T-helper 9 cell (primary cell): ENCODE measurements at places on chromosomes 1 and 21.

GRCh38 chr1:34786521-34787325 is 5.7 kb downstream of the GJB3 start:
- peak; percentile 47 for DNase-seq

GRCh38 chr1:115282807-115283208 is 55.2 kb downstream of the NGF start:
- DNase-seq, result no peak

- DNase-seq, result no peak
Measured at GRCh38 chr1:166840309-166841274, 1.3 kb downstream of the POGK start.

DNA sequence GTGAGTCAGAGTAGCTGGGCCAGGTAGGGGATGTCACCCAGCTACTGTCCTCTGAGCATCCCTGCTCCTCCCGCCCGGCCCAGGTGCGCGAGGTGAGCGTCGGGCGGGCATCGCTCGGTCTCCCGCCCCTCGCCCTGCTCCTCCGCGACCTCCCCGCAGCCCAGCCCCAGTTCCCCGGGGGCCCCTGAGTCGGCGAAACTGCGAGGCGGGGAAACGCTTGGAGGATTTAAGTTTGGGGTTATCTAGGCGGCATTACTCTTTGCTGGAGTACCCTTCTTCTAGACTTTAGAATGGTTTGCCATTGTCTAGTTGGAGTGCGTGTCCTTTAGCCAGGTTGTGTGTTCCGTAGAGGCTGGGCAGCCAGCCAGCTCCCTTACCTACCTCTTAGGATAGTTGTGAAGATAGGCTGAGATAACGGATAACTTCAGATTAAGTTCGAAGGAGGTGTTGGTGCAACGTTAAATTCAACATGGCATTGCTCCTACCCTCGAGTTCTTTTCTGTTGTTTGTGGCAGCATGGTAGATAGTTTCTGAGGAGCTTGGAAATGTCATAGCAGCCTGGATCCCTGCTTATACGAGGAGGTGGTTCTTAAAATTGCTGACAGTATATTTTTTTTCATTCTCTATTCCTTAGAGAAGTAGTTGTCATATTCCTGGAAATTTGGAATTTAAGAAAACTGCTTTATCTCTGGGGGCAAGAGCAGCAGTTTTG is 697 bp downstream of the AGO3 start:
- no peak for DNase-seq

- DNase-seq, result no peak
Measured at GRCh38 chr1:119964673-119965363, 68.5 kb upstream of the ADAM30 start.

DNA sequence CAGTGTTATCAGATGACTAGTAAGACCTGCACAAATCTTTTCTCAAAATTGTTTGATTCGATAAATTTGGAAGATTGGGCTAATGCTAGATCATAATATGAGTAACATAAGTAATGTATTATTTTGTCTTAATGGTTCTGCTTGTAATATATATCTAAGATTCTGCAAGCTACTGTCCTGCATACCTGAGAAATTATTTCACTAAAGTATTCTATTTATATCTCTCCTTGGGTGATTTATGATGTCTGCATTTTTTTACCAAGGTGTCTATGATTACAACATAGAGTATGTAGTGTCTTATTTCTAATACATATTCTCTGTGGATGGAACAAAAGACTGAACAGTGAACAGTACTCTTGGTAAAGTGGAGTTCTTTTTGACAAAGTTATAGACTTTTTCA is 166.6 kb downstream of the CLEC20A start:
- DNase-seq, result no peak

GRCh38 chr1:91731815-91732214 is 154.1 kb downstream of the TGFBR3 start:
- peak; percentile 13 for DNase-seq

- no peak for DNase-seq
Measured at GRCh38 chr1:212482637-212483441, 50.1 kb downstream of the NENF start.

- no peak for DNase-seq
Measured at GRCh38 chr1:160657250-160657781, 10.5 kb upstream of the SLAMF1 start.

- DNase-seq, result no peak
Measured at GRCh38 chr1:31725134-31725533, 21.3 kb upstream of the COL16A1 start.

DNA sequence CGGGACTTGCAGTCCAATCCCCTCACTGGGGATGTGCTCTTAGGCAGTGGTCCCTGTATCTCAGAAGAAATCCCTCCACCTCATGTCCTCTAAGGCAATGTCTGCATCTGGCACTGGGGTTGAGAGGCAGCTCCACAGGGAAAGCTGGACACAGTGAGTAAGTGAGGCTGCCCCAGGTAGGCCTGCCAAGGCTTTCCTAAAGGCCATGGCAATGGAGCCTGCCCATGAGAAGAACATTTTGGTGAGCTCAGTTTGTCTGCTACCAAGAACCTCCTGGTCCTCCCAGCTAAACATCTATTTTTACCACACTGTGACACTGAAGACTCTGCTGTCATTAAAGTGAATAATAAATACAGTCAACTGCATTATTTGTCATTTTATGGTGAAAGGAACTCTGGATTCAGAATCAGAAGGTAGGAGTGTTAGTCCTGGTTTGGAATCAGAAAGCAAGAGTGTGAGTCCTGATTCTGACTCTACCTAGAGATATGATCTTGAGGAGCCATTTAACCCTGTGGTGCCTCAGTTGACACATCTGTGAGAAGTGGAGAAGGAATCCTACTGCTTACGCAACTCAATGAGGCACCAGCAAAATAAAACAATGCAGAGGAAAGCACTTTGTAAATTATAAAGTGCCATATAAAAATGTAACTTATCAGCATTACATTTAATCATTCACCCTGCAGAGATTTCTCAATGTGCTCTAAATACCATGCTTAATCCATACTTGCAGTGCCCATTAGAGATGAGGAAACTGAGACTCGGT is 41.0 kb downstream of the TBX15 start:
- DNase-seq, result no peak

DNA sequence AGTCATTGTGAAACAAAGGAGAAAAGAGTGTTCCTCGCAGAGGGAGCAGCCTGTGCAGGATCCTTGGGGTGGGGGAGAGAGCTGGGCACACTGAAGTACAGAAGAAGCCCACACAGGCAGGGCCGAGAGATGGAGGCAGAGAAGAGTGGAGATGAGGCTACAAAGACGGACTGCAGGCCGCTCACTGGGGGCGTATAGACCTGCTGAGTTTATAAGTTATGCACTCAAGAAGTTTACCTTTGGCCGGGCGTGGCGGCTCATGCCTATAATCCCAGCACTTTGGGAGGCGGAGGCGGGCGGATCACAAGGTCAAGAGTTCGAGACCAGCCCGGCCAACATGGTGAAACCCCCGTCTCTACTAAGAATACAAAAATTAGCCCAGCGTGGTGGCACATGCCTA is 7.6 kb upstream of the SLAMF9 start:
- no peak for DNase-seq

GRCh38 chr21:17189963-17190362 is 322.9 kb upstream of the CXADR start:
- DNase-seq, result no peak

DNA sequence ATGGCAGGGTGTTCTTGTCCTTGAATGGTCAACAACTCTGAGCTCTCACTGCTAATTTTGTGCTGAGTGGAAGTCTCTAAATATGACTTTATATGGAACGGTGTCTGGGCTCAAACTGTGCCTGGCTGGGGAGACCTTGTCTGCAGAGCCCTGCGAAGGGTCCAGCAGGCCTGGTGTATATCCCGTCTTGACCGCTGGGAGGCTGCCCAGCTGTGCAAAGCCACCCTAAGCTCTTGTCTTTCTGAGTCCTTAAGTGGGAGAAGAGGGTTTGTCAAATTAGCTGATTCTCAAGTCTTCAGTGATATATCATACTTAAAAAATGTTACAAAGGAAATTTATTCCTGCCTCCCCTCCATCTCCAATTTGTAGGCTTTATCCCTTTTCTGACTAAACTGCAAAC is 198.7 kb downstream of the KCNJ6 start:
- no peak for DNase-seq

GRCh38 chr1:84720221-84720780 is 30.0 kb upstream of the SSX2IP start:
- DNase-seq, result no peak

DNA sequence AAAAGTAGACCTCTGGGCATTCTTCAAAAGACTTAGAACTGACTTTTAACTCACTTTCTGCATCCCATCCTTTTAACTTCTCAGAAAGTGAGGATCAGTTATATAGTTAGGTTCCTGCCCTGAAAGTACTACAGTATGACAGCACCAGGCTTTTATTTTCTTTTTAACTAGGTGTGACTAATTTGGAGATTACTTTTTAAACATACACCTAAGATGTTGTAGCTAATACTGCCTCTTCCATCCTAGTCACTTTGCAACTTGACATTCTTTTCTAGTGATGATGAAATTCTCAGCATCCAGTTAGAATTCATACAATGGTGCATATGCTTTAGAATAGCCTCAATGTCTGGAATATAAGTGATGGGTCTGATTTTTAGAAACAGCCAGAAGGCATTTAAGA is 24.6 kb downstream of the RUNX1 start:
- no peak for DNase-seq

DNA sequence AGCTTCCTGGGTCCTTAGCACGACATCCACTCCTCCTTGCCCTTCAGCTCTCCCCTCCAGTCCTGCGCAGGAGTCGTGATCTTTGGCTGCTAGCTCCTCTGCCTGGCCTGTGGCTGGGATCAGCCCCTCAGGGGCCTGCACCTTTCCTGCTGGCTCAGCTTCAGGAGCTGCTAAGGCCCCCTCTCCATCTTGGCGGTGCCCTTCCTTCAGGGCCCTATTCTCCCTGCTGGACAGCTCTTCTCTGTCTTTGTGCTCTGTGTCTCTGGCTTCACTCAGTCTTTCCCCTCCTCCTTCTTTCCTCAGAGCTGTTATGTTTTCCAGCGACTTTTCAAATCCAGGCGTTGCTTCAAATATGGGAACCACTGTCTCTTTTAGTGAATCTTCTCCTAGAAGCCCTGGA is 59.5 kb upstream of the LRRC53 start:
- DNase-seq, result no peak

GRCh38 chr1:206909161-206909882 is 12.1 kb downstream of the IL24 start:
- peak; percentile 48 for DNase-seq

DNA sequence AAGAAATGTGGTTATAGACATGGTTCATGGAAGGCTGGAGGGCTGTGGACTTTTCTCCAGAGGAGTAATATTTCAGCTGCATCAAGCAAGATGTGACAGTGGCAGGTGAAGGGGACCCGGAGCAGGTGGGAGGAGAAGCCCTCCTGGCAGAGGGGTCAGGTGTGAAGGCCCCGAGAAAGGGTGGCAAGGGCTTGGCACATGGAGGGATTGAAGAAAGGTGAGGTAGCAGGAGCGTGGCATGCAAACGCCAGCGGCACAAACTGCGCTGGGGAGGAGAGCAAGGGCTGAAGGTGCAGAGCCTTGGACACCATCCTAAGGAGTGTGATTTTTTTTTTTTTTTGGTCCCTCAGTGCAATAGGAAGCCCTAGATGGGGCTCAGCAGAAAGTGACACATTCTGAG is 244.6 kb downstream of the TOMM20 start:
- no peak for DNase-seq

- peak; percentile 58 for DNase-seq
Measured at GRCh38 chr1:204151552-204152309, at the start of gene ETNK2. ETNK2 (minus strand) TSS chr1:204152044; CDS start chr1:204151852, 192 bp downstream.

DNA sequence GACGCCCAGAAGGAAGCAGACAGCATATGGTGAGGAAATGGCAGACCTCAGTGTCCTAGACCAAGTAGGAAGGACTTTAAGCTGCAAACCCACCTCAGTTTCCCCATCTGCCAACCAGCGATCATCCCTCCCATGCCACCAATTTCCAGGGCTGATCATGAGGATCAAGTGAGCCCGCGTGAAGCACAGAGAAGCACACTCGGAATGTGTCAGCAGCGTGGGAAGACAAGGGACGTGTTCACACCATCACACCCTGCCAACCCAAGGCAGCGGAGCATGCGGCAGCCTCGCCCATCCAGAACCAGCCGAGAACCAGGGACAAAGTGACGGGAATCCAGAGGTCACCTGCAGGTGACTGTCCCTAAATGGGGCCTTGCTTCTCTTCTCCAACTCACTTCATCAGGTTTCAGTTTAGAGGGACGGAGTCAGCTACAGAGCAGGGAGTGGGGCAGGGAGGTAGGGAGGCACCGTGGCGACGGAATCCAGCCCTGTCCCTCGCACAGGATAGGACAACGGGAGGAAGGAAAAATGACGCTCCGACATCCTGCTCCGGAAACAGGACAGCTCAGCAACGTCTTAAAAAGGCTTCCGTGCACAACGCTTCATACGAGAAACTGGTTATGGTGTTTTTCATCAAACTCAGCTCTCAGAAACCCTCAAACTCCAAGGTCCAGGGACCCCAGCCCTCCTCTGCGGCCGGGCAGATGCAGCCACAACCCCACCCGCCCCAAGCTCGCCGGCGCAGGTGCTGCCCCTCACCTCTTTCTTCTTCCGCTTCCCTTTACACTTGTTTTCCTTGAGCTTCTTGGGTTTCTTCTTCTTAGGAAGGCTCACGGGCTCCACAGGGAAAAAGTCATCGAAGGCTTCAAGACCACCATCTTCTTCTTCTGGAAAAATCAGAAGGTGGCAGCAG is 12.5 kb downstream of the CHD5 start:
- no peak for DNase-seq

- DNase-seq, result no peak
Measured at GRCh38 chr1:200346700-200347099, 63.1 kb downstream of the ZNF281 start.

DNA sequence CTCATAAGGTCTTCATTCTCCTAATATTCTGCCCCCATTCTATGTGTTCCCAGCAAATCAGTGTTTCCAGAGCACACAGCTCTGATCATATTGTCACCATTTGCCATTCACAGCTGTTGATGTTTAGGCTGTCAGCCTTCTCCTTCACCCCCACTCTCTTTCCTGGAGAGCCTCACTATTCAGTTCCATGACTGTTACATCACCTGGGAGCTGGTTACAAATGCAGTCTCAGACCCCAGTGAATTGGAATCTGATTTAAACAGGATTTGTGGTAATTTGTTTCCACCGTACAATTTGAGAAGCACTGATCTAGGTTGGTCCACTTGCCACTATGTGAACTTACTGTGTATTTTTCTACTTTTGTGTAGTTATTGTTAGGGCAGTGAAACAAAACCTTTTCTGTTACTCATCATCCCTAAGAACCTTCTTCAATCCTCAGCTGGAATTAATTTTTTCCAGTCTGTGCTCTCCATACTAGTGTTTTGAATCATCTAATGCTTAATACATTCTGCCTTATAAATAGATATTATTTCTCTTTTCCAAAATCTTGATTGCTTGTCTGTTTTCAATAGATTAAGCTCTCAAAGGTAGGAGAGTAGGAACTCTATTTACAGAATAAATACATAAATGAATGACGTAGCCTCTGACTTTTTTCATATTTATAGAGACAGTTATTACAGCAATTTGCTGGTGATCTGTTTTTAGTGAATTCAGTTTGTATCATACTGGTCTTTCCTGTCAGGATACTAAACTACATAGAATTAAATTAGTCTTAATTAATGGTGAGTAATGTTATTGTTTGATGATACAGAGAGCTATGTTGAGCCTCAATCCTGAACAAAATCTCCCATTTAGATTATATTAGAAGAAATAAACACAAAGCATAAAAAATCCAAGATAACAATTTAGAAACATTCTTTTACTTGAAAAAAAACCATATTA is 8.1 kb downstream of the SNX7 start:
- no peak for DNase-seq

GRCh38 chr1:99439433-99440075 is 175.3 kb downstream of the PLPPR4 start:
- no peak for DNase-seq

- no peak for DNase-seq
Measured at GRCh38 chr1:201653233-201653632, 114.3 kb downstream of the NAV1 start.
